ENCODE measurements at places on chromosomes 2 and 18. TPM values are rescaled to one million over a fixed set of nuclear protein-coding genes. Genes with fewer than 3 reads are reported as not detected.

The PSD4 gene
- 314 TPM for total RNA-seq

The SH3YL1 gene
- 17.9 TPM for total RNA-seq

The NPAS2 gene
- total RNA-seq = 0.41 TPM

The YES1 gene
- 12.1 TPM for total RNA-seq

The DSC3 gene
- total RNA-seq = not detected

The PDE1A gene
- not detected for total RNA-seq

All from activated CD8-positive, alpha-beta memory T cell treated with anti-CD3 and anti-CD28 coated beads, Interleukin-2, amount 10 ng/mL, durations not matched to agents 7 days and 5 days (primary cell).